Activated gamma-delta T cell treated with Interleukin-2 at 50 U/mL for 16 hours (primary cell): ENCODE measurements at places on chromosomes 11 and 22.

DNA sequence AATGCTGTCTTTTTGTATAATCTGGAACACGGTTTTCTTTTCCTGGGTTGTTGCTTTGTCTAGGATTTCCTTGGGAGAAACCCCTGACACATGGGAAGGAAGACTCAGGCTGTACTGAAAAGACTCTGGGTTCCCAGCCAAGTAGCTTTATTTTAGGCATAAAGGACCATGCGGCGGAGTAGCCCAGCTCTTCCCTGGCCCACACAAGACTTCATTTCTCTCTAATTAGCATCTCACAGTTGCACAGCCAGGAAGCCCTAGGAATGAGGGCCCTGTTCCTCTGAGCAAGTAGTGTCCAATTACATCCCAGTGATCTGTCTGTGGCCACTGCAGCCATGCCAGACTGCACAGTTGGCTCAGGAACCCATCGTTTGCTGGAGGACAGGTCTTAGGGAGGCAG is 319.5 kb downstream of the TENM4 start:
- no peak for DNase-seq

- no peak for DNase-seq
Measured at GRCh38 chr11:126127898-126128297, 65.2 kb upstream of the CDON start.

DNA sequence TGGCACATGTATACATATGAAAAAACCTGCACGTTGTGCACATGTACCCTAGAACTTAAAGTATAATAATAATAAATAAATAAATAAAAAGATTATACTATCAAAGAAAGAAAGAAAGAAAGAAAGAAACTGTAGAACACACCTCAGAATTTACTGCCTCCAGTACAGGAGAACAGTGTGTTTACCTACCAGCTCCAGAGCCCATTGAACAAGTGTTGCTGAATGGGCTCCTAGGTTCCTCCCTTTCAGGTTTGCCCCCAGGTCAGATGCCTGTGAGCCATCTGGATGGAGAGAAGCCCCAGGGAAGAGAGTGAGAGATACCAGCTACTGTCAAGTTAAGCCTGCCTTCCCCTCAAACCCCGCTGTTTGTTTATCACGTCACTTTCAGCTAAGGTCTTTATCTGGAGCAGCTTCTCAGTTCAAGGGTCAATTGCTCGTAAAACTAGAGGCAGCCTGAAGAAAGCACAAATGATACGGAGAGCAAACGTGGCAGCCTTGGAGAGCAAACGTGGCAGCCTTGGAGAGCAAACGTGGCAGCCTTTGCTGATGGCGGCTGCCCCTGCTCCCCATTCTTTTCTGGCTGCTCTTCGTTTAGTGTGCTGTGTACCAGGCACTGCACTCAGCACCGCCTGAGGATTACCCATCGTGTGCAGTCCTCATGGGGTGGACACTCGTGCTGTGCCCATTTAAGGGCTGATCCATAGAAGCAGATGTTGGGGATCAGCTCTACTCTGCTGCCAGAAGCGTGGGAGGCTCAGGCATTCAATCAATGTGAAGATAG is 111.7 kb downstream of the ADAMTS15 start:
- no peak for DNase-seq

DNA sequence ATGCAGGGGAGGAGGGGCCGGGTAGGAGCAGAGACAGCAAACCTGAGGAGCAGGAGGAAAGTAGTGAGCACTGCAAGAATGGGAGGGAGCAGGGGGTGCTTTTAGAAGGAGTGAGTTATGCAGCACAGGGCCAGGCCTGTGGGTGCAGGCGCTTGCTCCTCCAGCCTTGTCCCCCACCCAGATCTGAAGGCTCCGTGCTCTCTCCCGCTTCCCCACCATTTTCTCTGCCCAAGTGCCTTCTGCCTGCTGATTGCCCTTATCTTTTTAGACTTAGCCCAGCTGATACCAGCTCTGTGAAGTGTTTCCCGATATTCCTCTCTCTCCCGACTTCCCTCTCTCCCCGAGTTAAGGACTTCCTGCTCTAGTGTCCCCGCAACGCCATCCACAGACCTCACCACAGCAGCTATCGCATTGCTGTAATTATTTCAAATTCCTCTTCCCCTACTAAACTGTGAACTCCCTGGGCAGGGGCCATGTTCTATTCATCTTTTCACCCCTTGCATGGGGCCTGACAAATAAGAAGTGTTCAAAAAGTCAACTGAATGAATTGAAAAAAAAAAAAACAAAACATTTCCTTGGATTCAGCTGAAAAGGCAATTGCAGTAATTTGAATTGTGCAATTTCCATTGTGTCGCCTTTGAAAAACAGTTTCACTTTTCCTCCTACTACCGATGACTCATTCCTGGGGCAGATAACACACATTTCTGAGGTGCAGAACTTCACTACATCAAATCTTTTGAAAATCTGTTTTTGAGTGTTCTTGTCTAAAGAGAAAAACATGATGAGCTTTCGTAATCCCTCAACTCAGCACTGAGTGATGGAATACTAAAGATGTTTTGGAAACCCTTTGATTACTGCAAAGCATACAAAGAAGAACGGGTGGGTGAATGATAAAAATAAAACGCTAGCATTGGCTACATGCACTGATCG is 69.7 kb upstream of the BMAL1 start:
- no peak for DNase-seq

- no peak for DNase-seq
Measured at GRCh38 chr11:132028380-132029240, 658.2 kb downstream of the NTM start.
